Right atrium auricular region (tissue), 2 donors: ENCODE measurements at places on chromosomes 1 and 21. TPM values are rescaled to one million over a fixed set of nuclear protein-coding genes. Genes with fewer than 3 reads are reported as not detected.

DNA sequence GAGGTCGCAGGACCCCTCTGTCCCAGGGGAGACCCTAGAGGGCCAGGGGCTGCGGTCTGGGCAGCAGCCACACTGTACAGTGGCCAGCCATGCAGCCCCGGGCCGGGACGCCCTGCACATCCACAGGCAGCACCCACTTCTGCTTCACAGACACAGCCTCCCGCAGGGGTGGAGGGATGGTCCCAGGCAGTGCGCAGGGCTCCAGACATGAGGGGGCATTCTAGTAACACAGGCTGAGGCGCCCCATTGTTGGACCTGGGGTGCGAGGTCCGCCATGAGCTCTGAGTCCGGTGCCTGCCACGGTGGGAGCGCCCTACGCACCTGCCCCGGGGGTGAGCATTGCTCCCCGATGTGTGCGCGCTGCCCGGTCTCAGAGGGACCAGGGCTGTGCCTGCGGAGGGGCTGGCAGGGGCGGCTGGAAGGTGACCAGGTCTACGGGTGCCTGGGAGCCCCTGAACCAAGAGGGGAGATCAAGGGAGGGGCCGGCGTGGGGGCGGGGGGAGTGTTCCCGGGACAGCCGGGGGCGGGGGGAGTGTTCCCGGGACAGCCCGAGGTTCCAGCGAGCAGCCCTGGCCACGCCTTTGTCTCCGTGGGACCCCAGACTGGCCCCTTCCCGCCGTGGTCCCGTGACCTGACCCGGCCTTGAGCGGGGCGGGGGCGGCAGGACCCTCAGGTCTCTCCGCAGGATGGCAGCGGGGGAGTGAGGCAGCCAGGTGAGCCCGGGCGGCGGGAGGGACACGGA is 4.5 kb downstream of the MMEL1 start:
- no peak for DNase-seq

GRCh38 chr21:15224346-15225086 is 159.7 kb upstream of the NRIP1 start:
- DNase-seq = no peak

- no peak for DNase-seq
These were observed 30.8 kb downstream of the PLPP3 start for GRCh38 chr1:56548571-56548970.

- no peak for DNase-seq
These were observed 8.1 kb upstream of the ATP1B1 start for GRCh38 chr1:169098380-169098779.

Gene SIM2
- not detected for total RNA-seq

Gene IFNLR1
- total RNA-seq = 3.7 TPM

Gene NTMT2
- total RNA-seq = 1.9 TPM

Gene BCL2L15
- total RNA-seq = not detected

DNA sequence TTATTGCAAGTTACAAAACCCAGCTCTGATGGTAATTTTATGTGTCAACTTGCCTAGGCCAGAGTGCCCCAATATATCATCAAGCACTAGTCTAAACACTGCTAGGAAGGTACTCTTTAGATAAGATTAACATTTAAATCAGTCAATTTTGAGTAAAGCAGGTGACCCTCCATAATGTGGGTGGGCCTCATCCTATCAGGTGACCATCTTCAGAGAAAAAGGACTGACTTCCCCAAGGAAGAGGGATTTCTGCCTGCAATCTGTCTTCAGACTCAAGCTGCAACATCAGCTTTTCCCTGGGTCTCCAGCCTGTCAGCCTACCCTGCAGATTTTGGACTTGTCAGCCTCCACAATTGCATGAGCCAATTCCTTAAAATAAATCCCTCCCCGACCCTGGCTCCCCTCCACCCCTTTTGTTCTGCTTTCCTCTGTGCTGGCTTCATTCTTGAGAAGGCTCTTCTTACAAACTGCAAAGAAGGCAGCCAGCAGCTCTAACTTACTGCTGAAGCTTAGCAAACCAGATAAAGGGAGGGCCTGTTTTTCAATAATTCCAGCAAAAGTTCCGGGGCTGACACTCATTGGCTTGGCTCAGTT is 56.4 kb upstream of the RUNX3 start:
- DNase-seq = no peak

GRCh38 chr1:245860657-245861544 is 646.2 kb downstream of the SMYD3 start:
- DNase-seq = no peak

Gene TCHH
- 0.04 TPM for total RNA-seq

Gene TRPM2
- 0.75 TPM for total RNA-seq

DNA sequence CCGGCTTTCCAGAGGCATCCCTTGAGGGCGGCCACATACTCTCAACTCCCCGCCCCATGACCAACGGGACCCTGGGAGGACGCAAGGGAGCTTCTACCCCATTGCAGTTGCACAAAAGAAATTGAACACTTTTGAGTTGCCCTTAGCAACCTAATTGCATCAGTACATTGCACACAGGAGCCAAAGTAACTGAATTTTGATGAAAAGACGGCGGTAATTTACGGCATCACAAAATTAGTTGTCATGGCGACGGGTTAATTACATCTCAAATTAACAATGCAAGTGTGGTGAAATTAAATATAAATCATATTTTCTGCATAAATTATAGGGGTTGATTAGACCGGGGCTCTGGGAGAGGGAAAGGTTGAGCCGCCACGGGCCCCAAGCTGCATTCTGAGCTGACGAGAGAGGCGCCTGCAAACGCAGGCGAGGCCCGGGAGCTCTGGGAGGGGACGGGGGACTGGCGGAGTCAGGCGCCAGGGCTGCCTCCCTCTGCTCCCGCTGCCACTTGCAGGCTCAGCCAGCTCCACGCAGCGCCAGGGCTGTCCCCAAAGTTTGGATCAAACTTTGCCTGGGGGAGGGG is 61.4 kb downstream of the CASZ1 start:
- no peak for DNase-seq

GRCh38 chr1:2474933-2475371 is 1.1 kb upstream of the PLCH2 start:
- DNase-seq = no peak

Gene OR2T11
- total RNA-seq = not detected

Gene TAS1R1
- not detected for total RNA-seq

Gene SNRNP40
- 20.6 TPM for total RNA-seq

DNA sequence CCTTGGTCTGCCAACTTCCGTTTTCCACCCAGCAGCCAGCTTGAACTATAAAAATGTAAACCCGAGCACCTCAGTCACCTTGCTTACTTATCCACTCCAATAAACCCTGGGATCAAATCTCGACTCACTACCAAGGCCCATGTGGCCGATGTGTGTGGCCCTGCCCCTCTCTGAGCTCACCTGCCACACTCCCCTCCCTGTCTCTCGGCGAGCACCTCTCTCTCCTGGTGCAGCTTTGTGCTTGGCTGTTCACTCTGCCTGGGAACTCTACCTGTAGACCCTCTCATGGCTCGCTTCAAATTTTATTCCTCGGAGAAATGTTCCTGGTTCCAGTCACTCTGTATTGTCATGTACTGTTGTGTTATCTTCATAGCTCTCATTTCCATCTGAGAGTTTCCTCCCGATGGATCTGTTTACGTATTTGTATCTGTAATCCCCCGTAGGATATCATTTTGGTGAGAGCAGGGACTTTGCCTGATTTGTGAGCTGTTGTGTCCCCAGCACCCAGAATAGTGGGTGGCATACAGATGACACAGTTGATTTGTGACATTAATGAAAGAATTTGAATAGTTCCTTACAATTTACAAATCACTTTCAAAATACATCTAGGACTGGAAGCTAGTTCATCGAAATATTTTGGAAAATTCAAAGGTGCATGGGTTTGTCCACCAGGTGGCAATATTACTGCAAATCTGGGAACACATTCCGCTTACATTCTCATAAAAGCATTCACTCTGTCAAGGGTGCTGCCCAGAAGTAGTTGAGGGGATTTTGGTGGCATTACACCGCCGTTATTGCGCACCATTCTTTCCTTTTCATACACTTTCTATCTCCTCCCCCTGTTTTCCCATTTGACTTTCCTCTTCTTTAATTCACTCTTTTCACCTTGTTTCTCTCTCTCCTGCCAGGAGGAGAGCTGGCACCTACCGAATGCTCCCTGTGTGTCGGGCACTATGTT is 95.3 kb downstream of the ABCA4 start:
- no peak for DNase-seq

Gene LCE3C
- total RNA-seq = not detected

DNA sequence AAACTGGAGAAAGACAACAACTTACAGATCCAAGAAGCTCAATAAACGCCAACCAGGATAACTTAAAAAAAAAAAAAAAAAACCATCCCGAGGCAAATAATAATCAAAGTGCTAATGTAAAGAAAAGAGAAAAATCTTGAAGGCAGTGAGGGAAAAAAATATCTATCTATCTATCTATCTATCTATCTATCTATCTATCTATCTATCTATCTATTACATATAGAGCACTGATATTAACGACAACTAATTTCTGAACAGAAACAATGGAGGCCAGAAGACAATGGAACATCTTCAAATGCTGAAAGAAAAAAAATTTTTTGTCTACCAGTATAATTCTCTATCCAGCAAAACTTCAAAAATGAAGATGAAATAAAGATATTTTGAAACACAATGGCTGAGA is 18.0 kb downstream of the PACC1 start:
- no peak for DNase-seq

DNA sequence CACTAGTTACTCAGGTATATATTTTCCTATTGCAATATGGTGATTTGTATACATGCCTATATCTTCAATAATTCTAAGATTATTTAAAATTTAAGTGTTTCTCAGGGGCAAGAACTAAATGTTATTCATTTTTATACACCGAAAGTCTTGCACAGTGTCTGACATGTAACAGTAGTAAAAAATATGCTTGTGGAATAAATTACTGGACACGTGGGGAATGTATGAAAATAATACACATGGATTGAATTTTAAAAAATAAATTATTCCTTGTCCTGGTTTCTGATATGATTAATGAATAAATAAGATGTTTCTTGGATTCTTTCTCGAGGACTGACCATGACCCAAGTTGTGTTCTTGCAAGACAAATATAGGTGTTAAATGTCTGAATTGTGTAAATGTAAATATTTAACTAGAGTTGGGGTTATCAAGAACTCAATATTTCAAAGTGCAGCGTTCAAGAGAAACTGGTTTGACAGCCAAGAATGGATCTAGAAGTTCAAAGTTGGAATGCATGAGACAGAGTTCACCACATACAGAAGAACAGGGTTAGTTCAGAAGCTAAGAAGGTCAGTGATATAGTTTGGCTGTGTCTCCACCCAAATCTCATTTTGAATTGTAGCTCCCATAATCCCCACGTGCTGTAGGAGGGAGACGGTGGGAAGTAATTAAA is 142.1 kb upstream of the SPAG17 start:
- DNase-seq = no peak
